ENCODE measurements at places on chromosomes 4 and X.

GRCh38 chrX:136211766-136212556, 39.2 kb downstream of the MAP7D3 start:
- no peak for DNase-seq

- no peak for DNase-seq
Measured at GRCh38 chrX:45372151-45372550, 171.5 kb upstream of the DIPK2B start.

DNA sequence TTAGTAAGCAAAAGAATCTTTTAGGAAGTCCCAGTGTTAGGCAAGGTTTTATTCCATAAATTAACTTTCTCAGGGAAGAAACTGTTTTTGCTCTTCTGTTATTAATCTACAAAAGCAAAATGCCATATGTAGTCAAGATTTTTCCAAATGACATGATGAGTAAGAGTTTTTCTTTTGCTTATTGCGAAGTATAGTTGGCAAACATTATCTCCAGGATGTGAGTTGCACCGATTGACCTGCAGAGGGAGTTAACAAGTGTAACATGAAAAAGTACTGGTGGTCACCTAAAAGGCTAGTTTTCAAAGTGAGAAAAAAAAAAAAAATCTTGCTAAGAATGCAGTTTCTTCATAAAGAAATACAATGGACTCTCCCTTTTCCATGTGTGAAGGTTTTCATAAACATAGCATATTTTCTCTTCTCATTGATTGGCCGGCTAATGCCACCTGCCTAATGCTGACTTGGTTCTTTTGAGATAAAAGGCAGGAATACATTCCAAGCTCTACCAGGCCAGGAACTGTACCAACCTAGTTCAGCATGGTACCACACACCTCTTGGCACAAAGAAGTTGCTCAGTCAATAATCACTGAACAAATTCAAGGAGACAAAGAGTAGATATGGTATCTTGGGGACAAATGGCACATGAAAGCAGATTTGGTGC, 100.2 kb downstream of the LNX1 start:
- peak; percentile 15 for DNase-seq

GRCh38 chr4:4603592-4603991, 61.7 kb upstream of the STX18 start:
- no peak for DNase-seq

DNA sequence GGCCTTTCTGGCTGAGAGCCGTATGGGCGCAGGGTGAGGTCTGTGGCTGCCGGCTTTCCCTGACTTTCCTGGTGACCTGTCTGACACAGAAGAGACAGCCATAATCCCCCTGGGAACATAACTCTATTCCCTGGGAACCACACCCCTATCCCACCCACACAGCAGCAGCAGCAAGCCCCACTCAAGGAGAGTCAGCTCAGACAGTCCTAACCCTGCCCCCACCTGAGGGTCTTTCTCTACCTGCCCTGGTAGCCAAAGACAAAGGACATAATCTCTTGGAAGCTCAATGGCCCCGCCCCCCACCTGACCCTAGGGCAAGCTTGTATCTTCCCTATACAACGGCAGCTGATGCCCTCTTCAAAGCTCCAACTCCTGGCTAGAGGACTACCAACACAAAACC, 74.6 kb downstream of the PABPC4L start:
- no peak for DNase-seq

- no peak for DNase-seq
Measured at GRCh38 chr4:183889190-183889589, 15.9 kb upstream of the STOX2 start.
